DMS 273 treated with DMSO at 0.1 percent for 48 hours (cell line): ENCODE measurements at places on chromosomes 3 and 15.

DNA sequence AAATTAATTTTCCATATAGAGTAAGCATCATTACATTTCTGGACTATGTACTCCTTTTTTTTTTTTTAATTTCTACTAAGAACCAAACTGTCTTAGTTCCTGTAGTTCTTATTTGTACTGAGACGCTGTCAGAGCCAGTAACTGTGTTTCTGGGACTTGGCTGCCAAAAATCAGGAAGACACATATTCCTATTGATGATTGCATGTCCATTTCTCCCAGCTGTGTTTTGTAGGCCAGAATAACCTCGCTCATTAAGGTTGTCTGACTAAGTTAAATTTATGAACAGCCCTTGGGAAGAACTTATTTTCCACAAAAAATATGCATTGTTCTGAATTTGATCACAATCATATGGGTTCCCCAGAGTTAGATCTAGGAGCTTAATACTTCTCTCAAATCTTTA lies 29.5 kb downstream of the PLSCR5 start:
- DNase-seq: no peak

- no peak for DNase-seq
Measured at GRCh38 chr3:8050283-8050682, 451.3 kb upstream of the LMCD1 start.

GRCh38 chr3:45479621-45480035 lies 91.3 kb downstream of the LARS2 start:
- no peak for DNase-seq

DNA sequence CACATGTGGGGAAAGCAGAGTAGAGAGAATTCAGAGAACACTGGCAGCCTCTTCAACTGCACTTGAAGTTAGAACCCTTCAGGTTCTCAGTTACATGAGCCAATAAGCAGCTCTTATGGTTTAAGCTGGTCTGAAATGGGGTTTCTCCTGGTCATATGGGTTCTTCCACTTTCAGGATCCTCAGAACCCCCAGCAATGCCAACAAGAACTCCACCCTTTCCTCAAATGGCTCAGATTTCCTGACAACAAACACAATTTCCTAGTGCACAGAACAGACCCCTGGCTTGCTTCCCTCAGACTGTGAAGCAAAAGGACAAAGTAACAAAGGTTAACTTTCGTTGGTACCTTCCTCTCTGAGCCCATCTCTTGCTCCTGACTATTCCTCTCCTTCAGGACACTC lies 23.9 kb upstream of the FRMD4B start:
- no peak for DNase-seq

- DNase-seq: no peak
Measured at GRCh38 chr15:73518180-73518862, 75.4 kb downstream of the REC114 start.

DNA sequence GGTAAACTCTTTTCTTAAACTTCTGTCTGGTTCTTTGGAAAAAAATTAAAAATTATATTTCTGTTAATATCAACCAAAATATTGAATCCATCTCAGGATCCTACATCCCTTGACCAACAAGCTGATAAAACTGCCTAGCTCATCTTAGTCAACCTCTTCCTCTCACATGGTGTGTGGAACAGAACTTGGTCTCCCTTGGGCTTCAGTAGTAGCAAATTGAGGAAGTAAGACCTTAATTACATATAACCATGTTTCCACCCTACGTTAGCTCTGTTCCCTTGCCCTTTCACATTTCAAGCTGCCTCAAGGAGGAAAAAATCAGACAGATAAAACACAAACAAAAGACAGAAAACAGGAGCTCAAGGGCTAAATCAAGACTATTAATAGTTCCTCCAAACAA lies 116.4 kb downstream of the GREM1 start:
- no peak for DNase-seq

GRCh38 chr3:138241061-138241460 lies 54.0 kb downstream of the ARMC8 start:
- DNase-seq: no peak

GRCh38 chr15:99703603-99704443 lies 29.4 kb downstream of the LYSMD4 start:
- peak; percentile 31 for DNase-seq

DNA sequence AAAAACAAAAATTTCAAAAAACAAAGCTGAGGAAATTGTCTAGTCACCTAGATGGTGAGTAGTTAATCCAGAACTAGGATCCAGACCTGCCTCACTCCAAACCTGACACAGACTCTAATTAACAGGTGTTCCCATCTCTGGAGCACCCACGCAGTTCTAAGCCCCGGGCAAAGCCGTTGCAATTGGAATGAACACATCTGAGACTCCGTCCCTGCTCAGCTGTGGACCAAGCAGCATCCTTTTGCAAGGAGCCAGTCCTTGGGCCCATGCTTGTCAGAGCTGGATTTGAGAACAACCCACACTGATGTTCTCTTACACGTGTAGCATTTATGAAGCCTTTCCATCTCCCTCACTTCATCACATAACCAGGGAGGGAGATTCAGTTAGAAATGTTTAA lies 54.8 kb downstream of the LMCD1 start:
- DNase-seq: no peak

- DNase-seq: no peak
Measured at GRCh38 chr3:182135056-182135455, 423.3 kb downstream of the SOX2 start.

- DNase-seq: no peak
Measured at GRCh38 chr3:178218231-178218630, 318.0 kb upstream of the KCNMB2 start.

DNA sequence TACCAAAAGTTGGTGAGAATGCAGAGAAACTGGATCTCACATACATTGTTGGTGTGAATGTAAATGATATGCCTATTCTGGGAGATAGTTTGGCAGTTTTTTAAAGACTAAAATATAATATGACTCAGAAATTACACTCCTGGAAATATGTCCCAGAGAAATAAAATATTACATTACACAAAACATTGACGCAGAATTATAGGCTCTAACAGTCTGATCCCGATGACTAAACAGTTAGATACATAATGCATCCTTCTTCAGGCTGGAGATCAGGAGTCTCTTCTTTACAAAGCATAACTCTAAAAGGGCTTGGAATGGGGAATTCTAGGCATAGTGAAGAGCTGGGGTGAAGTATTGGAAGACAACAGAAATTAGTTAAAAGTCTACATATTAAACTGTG lies 586.2 kb upstream of the NECTIN3 start:
- no peak for DNase-seq

DNA sequence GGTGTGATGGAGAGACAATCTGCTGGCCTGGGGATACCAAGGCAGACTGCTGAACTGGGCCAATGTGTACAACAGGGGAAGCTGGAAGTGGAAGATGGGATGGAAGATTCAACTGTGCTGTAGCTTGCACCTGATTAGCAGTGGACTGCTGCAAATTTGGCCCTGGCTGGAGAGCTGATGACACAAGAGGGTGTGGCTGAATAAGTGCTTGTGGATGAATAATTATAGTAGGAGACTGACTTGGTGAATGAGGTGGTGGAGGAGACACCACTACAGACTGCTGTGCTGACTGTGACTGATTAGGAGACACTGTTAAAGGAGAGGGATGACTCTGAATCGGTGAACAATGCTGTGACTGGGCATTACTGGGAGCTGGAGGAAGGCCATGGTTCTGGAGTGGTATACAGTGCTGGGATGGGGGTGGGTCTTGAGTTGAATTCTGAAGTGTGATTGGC lies 52.5 kb downstream of the PHC3 start:
- no peak for DNase-seq

GRCh38 chr3:80023010-80023409 lies 255.2 kb upstream of the ROBO1 start:
- DNase-seq: no peak

- no peak for DNase-seq
Measured at GRCh38 chr15:66236806-66237375, 16.7 kb downstream of the MEGF11 start.

GRCh38 chr15:61989667-61990066 lies 70.6 kb downstream of the VPS13C start:
- no peak for DNase-seq

DNA sequence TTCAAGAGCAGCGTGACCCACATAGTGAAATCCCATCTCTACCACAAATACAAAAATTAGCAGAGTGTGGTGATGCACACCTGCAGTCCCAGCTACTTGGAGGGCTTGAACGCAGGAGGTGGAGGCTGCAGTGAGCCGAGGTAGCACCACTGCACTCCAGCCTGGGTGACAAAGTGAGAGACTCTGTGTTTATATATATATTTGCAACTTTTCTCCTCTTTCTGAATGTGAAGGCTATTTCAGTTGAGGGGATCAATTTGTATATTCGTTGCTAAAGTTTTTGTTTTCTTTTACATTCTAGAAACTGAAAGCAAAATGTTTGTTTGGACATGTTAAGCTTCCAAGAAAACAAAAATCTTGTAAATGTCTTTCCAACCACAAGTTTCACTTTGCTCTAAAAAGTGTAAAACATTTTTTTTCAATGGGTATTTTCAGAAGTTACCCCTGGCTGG lies 29.8 kb upstream of the FAM98B start:
- no peak for DNase-seq

DNA sequence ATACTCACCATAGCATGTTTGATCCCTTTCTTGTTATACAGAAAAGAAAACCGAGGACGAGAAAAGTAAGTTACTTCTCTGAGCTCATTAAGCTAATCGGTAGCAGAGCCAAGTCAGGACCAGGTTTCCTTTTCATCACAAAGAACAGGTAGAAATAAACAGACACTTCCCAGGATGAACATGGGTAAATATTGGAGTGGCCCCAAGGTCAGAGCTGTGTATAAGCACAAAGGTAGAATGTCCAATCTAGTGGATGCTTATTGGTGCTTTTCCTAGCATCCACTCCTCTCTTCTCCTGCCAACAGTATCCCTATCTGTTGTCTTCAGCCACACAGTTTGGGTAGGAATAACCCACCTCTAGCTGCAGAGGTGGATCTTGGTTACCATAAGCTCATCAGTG lies 52.8 kb upstream of the THUMPD3 start:
- no peak for DNase-seq
